ENCODE measurements at places on chromosomes 2 and 18. TPM values are rescaled to one million over a fixed set of nuclear protein-coding genes. Genes with fewer than 3 reads are reported as not detected.

Gene SYT4
- not detected for total RNA-seq

Gene KLHL14
- total RNA-seq: not detected

GRCh38 chr2:32095671-32096070 is 32.3 kb downstream of the SPAST start:
- no peak for DNase-seq

- no peak for DNase-seq
These were observed 20.2 kb upstream of the KLF11 start for GRCh38 chr2:10022966-10023662.

- DNase-seq: no peak
These were observed 28.9 kb upstream of the HDAC4 start for GRCh38 chr2:239429473-239430350.
